Central memory CD4-positive, alpha-beta T cell (primary cell): ENCODE measurements at places on chromosomes 12 and 14.

GRCh38 chr12:87511371-87511770 is 517.8 kb downstream of the C12orf50 start:
- no peak for DNase-seq

DNA sequence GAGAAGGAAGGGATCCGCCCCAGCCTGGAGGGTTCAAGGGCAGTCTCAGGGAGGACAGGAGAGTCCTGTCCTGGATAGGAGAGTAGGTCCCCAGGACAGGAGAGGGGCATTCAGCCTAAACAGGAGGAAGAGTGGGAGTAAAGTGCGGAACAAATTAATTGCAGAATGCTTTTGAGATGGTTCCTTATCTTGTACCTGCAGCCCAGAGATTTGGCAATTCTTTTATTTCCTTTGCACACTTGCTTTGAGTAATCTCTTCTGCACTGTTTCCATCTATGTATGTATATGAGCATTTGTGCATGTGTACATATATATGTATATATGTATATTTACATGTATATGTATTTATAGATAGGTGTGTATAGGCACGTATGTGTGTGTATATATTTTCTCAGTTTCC is 22.7 kb downstream of the PLEK2 start:
- DNase-seq, result no peak

- DNase-seq, result peak; percentile 1
These were observed 46.3 kb downstream of the NTS start for GRCh38 chr12:85920324-85920947.

DNA sequence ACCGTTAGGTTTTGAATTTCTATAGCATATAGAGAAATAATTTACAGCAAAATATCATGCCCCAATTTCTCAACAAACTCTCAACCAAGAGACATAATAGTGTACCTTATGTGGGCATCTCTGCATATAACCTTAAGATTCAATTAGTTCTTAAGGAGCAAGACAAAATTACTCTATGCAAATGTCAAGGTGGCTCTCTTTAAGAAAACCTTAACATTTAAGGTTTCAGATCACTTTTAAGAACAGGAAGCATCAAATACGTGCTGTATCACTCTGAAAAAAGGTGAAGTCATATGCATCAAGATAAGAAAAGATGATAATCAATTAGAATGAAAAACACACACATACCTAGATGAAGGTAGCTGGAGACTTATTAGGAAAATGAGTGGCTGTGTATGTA is 728.0 kb downstream of the FLRT2 start:
- no peak for DNase-seq
